Amniotic stem cell (primary cell): ENCODE measurements at places on chromosomes 5 and 9.

- DNase-seq = no peak
Observed at GRCh38 chr9:137751616-137752015, 126.0 kb upstream of the CACNA1B start.

DNA sequence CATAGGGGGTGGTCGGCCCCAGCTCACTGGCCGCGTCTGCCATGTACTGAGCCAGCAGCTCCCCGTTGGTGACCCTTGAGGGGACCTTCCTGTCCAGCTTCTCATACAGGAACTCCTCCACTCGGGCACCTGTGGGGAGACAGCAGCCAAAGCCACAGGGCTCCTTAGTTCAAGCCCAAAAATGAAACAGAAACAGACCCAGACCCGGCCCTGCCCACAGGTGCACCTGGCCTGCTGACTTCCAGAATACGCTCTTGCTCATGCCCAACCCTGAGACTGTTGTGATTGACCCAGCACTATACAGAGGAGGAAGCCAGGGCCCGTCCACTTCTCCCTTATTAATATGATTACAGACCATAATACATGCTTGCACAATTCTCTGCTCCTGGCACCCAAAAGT lies 7.0 kb downstream of the SH3GLB2 start:
- no peak for DNase-seq

DNA sequence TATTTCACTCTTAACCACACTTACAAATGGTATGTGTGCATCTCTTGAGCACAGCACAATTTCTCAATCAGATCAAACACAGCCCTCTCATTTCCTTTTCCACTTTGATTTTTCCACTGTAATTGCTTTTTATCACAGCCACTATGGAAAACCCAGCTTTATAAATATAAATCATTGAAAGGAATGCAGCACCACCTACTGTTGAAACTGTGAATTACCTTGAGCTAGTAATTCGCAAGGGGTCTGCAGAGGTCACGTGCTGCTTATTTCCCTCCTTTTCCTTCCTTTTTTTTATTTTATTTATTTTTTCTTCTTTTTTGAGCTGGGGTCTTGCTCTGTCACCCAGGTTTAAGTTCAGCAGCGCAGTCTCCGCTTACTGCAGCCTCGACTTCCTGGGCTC lies 76.9 kb downstream of the CDH6 start:
- no peak for DNase-seq

- DNase-seq = no peak
Observed at GRCh38 chr5:905139-905642, 12.5 kb downstream of the TRIP13 start.

GRCh38 chr9:129776566-129776937 lies 23.7 kb upstream of the PTGES start:
- DNase-seq = no peak

DNA sequence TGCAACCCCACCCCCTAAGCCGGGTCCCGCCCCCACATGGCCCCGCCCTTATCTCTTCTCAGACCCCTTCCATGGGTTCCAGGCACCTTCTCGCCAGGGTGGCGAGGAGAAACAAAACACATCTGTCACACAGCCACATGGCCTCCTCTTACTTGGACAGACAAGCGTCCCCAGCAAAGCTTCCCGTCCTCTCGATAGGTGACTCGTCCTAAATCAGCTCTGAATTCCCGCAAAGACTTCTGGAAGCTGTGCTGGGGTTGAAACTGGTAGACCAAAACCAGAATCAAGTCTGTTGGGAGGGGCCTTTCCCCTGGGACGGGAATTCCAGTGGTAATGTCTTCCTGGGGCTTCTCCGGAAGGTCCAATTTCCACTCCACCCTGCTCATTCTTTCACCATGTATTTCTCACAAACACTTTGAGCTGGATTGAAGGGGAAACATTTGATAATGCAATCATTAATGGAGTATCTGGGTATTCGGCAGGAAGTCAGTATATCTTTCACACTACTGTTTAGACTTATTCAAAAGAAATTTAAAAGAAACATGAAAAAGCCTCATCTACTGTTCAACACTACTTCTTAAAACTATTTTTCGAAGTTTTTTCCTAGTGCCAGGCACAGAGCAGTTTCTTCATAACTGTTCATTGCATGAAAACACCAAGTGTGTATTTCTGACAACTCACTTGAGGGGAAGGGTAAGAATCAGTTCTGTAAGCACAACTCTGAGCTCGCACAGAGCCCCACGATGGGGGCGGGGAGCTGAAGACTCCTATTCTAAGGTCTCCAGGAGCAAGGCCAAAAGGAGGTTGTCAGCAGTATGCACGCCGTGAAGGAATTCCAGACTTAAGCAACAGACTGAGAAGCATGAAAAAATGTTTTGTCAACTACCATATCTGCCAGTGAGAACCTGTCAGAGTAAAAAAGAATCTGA lies 644 bp upstream of the CTNNAL1 start:
- peak; percentile 47 for DNase-seq

- no peak for DNase-seq
Observed at GRCh38 chr5:152277936-152278335, 127.1 kb downstream of the NMUR2 start.

- no peak for DNase-seq
Observed at GRCh38 chr5:150499437-150499956, 8.4 kb upstream of the NDST1 start.

DNA sequence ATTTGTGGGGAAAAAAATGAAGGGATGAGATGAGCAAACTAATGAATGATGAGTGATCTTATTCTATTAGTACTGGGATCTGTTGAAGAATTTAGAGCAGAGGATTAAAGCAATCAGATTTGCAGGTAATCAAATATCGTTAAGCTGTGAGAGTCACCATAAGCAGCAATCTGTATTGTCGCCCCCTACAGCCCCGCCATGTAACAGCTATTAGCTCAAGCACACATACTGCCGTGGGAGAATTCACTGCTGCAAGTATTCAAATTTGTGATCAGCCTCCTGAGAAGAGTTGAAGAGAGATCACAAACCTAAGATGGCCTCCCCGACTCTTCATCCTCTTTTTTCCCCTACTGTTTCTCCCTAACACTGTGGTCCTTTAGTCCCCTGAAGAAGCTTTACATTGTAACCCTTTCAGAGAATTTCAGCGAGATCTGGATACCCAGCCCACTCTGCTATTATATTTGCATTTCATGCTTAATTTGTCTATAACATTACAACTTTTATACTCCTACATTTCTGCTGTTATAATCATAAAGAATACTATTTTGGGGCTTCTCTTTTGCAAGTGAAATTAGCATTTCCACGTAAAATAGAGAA lies 28.5 kb upstream of the PHF24 start:
- DNase-seq = no peak
